Stimulated activated CD8-positive, alpha-beta memory T cell treated with anti-CD3 and anti-CD28 coated beads, Interleukin-4, amount 100 ng/mL, for 48 hours (primary cell): ENCODE measurements at places on chromosomes 6 and 20.
A peak's percentile ranks its signal among the peaks of the same experiment; 100 is the strongest.

- DNase-seq: no peak
Observed at GRCh38 chr6:54681987-54682386, 164.6 kb upstream of the FAM83B start.

GRCh38 chr6:7633361-7633760 lies 43.4 kb downstream of the SNRNP48 start:
- DNase-seq: no peak

DNA sequence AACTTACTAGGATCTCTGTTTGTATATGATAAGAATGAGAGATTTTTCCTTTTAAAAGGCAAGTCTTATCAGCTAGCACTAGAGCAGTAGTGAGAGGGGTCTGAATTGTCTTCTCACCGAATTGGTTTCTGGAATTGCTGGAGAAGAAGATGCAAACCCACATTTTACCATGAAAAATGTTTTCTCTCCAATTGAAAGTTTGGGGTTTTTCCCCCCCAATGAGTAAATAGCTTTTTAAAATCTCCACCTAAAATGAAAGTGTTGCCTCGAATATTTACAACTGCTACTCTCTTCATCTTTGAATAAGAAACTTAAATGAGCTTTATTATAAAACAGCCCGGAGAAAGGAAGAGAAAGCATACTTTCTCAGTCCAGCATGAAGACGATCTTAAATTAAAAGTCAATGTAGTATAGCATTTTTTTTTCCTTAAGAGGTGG lies 1.8 kb downstream of the TCF21 start:
- DNase-seq: no peak

DNA sequence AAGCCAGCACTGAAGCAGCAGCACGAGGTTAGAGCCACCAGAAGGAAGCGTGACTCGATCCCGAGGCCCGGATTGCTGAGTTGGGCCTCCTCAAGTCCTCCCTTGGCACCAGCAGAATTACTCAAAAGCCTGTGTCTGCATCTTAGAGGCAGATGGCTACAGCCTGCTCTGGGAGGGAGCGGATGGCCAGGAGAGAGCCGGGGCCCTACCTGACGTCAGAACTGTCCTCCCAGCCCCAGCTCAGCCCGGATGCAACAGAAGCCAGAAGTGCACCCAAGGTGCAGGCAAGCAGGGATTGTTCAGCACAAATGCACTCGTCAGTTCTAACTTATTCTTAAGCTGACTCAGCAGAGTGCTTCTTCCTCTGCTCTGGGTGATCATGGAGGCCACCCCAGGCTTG lies 155.5 kb upstream of the RPS6KA2 start:
- peak; percentile 18 for DNase-seq

DNA sequence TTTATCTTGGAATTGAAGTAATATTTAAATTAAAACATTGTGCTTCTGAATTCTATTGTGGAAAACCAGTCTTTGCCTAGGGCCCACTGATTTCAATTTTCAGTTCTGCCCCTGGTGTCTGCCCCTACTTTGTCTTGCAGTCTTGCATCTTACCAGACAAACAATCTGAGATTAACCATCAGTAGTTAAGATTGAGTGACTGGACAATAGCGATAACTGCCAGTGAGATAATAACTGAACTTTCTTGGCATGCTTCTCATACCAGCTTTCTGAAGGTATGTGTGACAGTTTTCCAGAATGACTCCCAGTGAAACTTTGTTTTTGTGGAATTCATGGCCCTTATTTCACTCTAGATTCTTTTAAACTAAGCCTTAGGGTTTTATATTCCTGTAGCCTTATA lies 53.5 kb downstream of the KCNQ5 start:
- DNase-seq: no peak

DNA sequence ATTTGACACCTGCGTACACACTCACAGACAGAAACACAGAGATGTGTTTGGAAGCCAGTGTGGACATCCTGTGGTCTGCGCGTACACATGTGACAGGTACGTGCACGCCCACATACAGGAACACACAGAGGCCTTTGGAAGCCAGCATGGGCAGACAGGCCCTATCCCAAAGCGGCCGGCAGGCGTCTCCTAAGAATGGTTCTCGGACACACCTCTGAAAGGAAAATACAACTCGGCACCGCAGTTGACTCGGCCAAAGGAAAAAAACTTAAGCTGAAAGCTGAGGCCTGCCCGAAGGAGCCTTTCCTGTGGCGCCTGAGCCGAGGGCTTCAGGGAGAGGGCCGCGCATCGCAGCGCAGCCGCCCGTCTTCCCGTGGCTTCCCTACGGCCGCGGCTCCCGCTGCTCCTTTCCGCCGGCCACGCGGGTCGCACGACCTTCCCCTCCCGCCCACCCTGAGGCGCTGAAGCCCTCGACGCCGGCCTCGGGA lies 1.4 kb upstream of the CEP43 start:
- DNase-seq: peak; percentile 68

- DNase-seq: no peak
Observed at GRCh38 chr20:52448513-52449232, 257.1 kb upstream of the ZFP64 start.
